ENCODE measurements at places on chromosomes 1 and 21. TPM values are rescaled to one million over a fixed set of nuclear protein-coding genes. Genes with fewer than 3 reads are reported as not detected.

DNA sequence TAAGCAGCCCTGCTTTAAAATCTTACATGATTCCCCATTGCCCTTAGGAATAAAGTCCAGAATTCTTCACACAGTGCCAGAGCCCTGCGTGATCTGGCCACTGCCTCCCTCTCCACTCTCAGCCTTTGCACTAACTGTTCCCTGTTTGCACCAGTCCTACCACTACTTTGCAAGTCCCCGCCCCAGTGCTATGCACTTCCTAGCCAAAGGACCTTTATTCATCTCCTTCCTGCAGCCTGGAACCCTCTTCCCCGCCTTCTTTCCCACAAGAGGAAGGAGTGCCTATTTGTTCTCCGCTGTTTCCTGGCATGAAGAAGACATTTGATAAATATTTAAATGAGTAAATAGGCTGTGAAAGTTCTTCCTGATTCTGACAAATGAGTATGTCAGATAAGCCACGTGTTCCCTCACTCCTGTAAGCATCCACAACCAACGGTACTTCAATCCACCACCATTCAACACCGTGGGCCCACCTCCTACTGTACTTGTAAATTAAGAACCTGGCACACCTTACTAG is 23.9 kb downstream of the CAPN8 start:
- DNase-seq = no peak

GRCh38 chr1:232477728-232478127 is 152.2 kb downstream of the SIPA1L2 start:
- no peak for DNase-seq

DNA sequence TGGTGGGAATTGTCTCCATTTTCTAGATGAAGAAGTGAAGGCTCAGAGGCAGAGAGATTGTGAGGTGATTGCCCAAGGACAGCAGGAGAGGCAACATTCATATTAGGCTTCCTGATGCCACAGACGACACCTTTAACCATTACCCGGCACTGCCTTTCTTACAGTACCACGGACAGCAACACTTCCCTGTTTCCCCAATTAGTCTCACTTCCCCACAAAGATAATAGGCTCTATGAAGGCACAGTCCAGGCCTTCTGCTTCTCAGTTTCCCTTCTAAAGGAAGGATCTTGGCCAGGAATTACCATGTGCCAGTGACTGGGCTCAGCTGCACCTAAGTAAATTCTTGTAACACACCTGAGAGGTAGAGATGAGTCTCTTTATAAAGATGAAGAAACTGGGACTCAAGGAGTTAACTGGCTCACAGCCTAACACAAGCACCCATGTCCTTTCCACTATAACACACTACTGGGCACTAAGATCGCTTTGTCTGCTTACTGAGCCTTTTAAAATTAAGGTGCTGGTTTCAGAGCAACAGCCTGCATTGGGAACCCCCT is 9.6 kb downstream of the IGSF9 start:
- DNase-seq = no peak

- DNase-seq = peak; percentile 61
Measured at GRCh38 chr1:156126043-156126629, 11.6 kb downstream of the LMNA start.

DNA sequence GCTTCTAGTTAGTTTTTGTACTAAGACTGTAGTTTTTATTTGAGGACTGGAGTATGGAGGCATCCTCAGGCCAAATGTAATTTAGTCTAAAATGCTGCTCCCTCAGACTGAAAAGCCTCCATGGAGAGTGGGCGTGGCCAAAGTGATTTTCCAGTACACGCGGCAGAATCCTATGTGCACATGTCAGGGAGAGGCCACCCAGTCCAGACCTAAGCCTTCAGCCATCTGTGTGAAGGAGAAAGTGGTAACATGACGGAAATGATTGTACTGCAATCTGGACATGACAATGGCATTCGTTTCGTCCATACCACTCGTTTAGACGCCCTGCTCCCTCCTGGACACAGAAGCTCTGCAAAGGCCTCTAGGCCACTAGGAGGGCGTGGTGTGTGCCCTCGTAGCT is 56.2 kb downstream of the PCP4 start:
- DNase-seq = no peak

DNA sequence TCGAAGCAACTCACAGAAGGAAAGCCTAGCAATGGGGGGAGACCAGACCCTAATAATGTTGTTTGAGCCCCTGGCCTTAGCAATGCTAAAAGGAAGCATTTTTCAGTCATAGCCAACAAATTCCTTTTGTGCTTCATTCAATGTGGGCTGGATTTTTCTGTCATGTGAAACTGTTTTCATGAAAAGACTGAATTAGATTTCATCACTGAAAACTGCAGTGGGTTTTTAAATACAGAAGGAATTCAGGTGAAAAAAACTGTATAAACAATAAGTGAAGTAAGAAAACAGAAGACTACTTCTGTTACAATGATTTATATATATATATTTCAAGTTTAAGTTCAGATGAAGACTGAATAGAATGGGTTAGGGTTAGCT is 204.8 kb downstream of the SMYD3 start:
- no peak for DNase-seq

GRCh38 chr1:60488847-60489246 is 415.3 kb upstream of the C1orf87 start:
- no peak for DNase-seq

DNA sequence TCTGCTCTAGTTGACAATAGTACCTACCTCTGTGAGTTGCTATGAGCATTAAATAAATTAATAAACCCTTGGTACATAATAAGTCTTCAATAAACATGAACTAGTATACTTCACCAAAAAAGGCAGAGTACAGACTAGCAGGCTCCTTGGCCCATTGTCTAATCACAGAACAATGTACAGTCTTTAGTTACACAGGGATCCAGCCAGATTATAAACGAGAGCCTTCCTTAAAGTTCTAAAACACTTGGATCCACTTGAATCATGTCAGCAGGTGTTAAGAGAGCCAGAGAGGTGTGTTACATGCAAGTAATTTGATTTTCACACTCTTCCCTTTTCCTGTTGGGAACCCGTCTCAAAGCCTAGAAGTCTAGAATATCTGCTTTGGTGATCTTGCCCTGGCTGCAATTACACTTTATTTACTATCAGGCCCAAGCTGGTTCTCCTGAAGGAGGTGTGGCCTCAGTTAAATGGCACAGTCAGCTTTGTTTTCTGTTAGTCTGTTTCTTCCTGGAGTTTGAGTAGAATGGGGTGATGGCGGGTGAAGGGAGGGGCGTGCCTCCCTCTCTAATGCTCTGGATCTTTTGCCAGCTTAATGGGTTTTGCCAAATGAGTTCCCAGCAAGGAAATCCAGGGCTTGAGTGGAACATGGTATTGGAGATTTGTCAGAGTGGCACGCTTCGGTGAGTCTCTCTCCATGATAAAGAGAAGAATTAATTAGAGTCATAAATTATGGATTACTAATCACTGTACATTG is 570.9 kb upstream of the CAMK1G start:
- DNase-seq = no peak

GRCh38 chr1:162072740-162073139 is 3.2 kb downstream of the NOS1AP start:
- no peak for DNase-seq

- DNase-seq = no peak
Measured at GRCh38 chr1:165875604-165876003, 48.2 kb downstream of the UCK2 start.

DNA sequence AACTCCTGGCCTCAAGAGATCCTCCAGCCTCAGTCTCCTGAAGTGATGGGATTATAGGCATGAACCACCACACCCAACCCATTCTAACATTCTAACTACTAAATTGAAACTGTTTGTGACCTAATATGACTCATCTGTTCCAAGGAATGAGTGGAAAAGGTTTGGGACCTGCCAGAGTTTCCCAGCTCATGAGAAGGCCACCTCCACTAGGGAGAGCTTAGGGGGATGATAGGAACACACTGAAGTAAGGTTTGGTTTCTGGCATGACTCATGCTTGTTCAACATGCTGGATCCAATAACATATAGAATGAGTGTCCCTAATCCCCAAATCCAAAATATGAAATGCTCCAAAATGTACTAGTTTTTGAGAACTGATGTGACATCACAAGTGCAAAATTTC is 18.9 kb upstream of the SCAF4 start:
- DNase-seq = no peak

The SLC1A7 gene
- not detected for total RNA-seq

The DISP1 gene
- 5.1 TPM for total RNA-seq
